ENCODE measurements at places on chromosomes 11 and 22.

- DNase-seq: no peak
Observed at GRCh38 chr11:88194990-88195389, 19.7 kb upstream of the RAB38 start.

- DNase-seq: no peak
Observed at GRCh38 chr11:124807660-124808270, 7.6 kb upstream of the MSANTD2 start.

DNA sequence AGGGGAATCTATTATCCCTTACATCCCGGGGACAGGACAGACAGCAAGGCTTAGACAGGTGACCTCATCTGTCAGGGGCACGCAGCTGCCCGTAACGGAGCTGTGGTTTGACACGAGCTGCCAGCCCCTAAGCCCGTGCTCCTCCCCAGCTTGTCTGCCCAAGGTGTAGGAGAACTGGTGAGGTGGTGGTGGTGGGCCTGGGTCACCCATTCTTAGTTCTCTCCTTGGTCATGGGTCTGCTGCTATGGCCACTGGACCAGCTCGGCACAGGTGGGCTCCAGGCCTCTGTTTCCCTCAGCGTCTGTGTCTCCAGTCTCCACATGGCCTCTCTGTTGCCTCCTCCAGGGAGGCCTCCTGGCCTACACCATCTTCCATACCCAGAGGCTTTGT lies 5.4 kb downstream of the PARVG start:
- DNase-seq: no peak

GRCh38 chr11:41446566-41446965 lies 12.9 kb downstream of the LRRC4C start:
- no peak for DNase-seq

DNA sequence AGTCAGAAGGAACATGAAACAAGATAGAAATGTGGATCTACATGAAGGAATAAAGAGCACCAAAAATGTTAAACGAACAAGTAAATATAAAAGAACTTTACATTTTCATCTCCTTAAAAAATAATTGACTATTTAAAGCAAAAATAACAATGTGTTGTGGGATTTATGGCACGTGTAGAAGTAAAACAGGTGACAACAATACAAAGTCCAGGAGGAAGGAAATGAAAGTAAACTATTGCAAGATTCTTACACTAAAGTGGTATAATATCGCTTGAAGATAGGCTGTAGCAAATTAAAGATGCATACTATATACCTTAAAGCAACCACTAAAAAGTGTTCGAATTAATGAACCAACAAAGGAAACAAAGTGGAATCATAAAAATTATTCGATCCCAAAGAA lies 5.5 kb downstream of the VPS37C start:
- DNase-seq: no peak

GRCh38 chr11:126766440-126766839 lies 234.1 kb downstream of the KIRREL3 start:
- no peak for DNase-seq

- DNase-seq: no peak
Observed at GRCh38 chr11:7487360-7487759, 2.1 kb downstream of the OLFML1 start.

DNA sequence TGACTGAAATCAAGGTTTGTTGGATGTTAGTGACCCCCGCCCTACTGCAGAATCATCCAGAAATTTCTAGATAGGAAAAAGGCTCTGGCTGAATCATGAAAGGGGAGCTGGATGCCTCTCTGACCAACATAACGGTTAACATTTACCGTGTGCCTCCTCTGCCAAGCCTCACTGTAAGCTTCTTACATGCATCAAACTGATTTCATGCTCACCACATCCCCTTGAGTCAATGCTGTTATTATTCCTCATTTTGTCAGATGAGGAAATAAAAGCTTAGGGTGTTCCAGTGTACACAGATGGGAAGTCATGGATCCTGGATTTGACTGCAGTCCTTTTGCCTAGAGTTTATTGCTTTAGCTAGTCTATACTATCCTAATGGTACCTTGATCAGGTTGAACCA lies 5.9 kb upstream of the HMOX1 start:
- DNase-seq: no peak

DNA sequence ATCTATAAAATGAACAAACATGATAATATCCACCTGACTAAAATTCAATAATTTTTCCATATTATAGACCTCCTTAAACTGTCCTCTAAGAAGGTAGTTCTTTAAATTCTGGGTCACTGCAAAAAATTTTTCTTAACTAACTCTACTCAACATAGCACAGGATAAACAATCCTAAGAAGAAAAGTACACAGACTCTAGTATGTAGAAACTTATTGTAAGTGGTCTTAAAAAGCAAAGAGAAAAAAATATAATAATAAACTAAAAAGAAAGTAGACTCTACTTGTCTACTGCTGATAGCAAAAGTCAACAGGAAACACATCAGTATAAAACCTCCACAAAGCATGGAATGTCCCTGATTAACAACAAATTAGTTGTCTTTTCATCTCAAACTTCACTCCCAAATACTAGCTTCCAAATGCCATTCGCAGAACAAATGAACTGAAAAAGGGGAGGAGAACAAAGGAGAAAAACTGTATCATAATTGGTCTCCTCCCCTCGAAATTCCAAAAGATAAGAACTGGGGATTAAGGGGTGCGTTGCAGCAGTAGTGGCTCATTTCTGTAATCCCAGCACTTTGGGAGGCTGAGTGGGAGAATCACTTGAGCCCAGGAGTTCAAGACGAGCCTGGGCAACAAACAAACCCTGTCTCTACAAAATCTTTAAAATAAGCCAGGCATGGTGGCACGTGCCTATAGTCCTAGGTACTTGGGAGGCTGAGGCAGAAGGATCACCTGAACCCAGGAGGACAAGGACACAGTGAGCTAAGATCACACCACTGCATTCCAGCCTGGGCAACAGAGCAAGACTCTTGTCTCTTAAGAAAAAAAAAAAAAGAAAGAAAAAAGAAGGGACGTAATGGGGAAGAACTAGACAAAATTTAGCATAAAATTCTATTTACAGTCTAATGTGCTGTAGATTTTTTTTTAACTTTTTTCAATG lies 6.5 kb downstream of the FCHSD2 start:
- DNase-seq: no peak

DNA sequence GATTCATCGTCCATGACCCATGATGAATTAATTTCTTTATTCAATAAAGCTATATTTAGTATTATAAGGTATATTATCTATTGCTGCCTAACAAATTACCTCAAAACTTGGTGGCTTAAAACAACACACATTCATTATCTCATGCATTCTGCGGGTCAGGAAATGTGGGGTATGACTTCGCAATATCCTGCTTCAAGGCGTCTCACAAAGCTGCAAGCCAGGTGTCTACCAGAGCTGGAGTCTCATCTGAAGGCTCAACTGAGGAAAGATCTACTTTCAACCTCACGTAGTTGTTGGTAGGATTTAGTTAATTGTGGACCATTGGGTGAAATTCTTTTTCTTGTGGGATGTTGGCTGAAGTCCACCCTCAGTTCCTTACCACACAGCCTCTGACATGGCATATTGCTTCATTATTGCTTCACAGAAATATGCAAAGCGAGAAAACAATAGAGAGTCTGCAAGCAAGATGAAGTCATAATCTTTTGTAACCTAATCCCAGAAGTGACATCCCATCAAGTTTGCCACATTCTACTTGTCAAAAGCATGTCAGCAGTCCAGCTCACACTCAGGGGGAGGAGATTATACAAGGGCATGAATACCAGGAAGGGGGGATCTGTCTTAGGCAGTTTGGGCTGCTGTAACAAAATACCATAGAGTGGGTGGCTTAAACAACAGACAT lies 45.1 kb downstream of the KREMEN1 start:
- DNase-seq: no peak

- no peak for DNase-seq
Observed at GRCh38 chr11:11667056-11667455, 45.3 kb upstream of the GALNT18 start.

DNA sequence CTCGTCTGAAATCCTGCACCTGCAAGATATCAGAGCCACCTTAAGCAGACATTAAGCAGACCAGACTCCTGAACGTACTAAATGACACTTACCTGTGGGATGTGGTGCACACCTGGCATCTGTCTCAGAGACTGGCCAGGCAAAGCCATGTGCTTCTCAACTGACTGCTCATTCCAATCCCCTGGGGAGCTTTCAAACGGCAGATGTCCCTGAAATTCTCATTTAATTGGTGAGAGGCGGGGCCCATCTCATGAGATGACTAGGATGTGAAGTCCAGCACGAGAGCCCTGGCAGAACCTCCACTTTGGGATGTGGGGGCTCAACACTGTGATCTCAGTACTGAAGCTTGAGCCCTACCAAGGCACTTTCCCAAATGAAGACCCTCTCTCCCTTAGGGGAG lies 84.9 kb upstream of the HMGXB4 start:
- no peak for DNase-seq

- no peak for DNase-seq
Observed at GRCh38 chr22:25007444-25008106, 55.1 kb downstream of the KIAA1671 start.

DNA sequence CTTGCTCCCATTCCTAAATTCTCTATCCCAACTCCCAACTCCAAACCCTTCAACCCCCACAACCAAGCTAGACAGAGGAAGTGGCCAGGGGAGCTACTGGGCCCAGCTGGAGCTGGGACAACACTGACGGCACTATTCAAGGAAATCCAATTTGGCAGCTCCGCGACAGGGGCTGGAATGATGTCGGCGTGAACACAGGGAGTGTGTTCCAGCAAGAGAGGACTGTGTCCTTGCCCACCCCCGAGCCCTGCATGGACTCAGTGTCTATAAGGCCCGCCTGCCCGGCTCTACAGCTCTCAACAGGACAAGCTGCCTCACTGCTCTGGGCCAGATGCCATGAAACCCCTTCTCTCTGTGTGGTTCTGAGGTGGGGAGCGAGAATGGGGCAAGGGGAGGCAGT lies 11.3 kb downstream of the PCSK7 start:
- peak; percentile 67 for DNase-seq

- no peak for DNase-seq
Observed at GRCh38 chr11:45871638-45872037, 13.8 kb upstream of the MAPK8IP1 start.

DNA sequence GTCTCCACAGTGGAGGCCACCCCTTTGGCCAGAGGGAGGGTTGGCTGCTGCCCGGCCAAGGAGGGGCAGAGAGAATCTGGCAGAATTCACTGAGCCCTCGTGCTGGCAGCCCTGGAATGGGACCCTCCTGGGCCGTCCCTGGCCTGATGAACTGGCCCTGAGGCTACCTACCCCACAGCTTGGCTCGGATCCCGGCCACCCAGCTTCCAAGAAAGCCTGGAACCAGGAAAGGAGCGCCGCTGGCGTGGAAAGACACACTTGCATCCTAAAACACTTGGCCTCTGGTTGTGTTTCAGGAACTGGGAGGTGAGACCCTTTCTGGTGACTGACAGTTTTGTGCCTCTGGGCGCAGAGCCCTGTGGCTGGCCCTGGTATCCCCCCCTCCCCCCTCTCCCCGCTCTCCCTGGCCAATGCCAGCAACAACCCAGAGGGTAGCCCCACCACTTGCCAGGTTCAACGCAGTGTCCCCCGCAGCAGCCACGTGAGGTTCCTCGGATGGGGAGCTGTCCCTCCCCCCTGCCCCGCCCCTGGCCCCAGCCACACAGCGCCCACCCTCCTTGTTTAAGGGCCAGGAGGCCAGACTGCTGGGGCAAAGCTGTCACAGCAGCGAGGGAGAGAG lies 693 bp downstream of the NFAM1 start:
- no peak for DNase-seq

- no peak for DNase-seq
Observed at GRCh38 chr11:84316866-84317555, 1030.8 kb upstream of the CCDC90B start.

- DNase-seq: no peak
Observed at GRCh38 chr22:21633481-21633880, 921 bp downstream of the CCDC116 start.

DNA sequence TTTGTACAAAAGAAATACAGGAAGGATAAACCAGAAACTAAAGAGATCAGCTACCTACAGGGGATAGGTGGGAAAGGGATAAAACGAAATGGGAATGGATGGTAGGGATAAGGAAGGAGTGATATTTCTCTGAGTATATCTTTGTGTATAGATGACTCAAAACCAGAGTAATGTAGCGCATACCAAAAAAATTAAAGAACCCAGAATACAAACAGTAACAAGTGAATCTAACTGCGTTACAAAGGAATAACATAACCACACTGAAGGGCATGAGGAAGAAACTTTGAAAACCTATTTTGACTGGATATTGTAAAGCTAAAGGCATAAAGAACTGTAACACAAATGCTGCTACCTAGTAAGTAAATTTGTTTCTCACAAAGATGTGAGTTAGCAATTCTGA lies 37.9 kb downstream of the MAPK1 start:
- no peak for DNase-seq

DNA sequence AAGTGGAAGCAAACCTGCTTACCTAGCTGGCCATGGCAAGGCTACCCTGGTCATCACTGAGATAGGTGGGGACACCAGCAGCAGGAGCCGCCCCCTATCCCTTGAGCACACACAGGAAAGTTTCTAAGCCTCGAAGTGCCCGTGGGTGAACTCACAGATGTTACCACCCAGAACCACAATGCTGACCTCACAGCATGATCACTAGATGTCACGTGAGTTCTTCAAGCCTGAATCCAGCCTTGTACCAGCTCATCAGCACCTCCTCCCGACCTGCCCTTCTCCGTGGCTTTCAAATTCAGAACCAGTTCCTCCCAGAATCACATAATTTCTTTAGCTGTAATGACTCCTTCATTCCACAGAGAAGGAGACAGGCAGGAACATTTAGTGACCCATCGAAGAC lies 24.7 kb upstream of the TIMP3 start:
- DNase-seq: no peak

GRCh38 chr22:40046126-40046525 lies 51.4 kb downstream of the FAM83F start:
- no peak for DNase-seq

DNA sequence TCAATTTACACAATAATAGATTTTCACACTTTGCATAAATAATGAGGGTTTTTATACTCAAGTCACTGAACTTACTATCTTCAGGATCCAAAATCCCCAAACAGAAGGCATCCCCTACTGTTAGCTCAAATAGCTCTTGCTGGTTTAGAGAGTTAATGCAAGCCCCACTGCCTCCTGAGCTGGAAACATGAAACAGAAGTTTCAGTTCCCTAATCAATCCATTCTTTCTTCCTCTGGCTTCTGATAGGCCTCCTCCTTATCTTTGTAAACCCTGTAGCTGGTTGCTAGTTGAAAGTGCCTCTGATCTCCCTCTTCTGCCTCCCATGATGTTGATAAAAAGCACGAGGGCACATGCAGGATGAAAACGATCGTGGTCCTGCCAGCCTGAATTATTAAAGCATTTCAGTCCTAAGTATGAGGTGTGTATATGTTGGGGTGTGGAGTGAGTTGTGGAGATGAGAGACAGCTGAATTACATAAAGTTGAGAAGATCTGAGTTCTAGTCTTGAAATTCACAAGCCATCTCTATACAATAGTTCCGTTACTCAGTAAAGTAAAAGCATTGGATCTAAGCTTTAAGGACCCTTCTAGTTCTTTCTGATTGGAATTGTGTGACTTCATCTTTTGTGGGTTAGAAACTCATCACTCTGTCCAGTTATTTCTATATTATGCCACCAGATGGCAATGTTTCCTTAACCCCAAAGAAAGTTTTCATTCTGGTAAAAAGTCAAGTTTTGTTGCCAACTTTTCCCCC lies 35.0 kb upstream of the EHF start:
- DNase-seq: no peak

GRCh38 chr11:59859673-59860072 lies 6.6 kb downstream of the TCN1 start:
- no peak for DNase-seq

GRCh38 chr11:4156571-4156970 lies 62.0 kb downstream of the RRM1 start:
- DNase-seq: no peak

- no peak for DNase-seq
Observed at GRCh38 chr22:27796829-27797519, 4.6 kb downstream of the MN1 start.

All from uterus (tissue), 4 donors.